ENCODE measurements at places on chromosomes 7 and 10.

DNA sequence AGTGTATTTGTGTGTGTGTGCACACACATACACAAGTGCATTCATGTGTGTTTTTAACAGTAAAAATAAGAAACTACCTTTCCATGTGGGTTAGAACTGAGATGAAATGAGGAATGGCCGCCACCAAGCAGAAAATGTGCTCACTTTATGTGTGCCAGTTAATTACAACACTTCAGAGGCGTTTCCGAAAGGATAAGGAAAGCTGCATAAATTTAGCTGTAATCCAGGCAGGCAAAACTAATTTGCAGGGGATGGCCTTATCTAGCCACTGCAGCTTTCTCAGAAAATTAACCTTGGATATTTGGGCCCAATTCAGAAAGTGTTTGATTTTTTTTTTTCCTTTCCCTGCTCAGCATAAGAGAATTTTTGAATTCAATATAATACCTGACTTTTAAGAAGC is 328.8 kb upstream of the PHF14 start:
- DNase-seq: no peak

- DNase-seq: no peak
These were observed 98.3 kb upstream of the SEC61G start for GRCh38 chr7:54857294-54857693.

GRCh38 chr7:130458257-130458656 is 17.4 kb upstream of the CEP41 start:
- DNase-seq: no peak

DNA sequence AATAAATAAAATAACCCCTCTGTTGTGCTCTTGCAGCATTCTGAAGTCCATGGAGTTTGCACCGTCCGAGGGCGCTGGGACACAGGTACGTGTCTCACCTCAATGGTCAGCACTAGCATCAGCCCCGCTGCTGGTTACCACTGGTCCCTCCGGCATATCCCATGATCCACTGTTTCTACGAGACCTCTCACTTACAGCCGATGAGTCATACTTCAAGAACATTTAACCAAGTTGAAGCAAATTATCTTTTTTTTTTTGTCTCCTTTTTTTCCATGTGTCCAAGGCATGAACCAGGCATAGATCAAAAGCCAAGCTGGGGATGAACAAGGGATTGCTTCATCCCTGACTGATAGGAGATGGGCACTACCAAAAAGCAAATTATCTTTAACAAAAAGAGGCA is 92.9 kb upstream of the SH2B2 start:
- peak; percentile 14 for DNase-seq

GRCh38 chr10:70357565-70357964 is 24.9 kb downstream of the LRRC20 start:
- DNase-seq: peak; percentile 53

DNA sequence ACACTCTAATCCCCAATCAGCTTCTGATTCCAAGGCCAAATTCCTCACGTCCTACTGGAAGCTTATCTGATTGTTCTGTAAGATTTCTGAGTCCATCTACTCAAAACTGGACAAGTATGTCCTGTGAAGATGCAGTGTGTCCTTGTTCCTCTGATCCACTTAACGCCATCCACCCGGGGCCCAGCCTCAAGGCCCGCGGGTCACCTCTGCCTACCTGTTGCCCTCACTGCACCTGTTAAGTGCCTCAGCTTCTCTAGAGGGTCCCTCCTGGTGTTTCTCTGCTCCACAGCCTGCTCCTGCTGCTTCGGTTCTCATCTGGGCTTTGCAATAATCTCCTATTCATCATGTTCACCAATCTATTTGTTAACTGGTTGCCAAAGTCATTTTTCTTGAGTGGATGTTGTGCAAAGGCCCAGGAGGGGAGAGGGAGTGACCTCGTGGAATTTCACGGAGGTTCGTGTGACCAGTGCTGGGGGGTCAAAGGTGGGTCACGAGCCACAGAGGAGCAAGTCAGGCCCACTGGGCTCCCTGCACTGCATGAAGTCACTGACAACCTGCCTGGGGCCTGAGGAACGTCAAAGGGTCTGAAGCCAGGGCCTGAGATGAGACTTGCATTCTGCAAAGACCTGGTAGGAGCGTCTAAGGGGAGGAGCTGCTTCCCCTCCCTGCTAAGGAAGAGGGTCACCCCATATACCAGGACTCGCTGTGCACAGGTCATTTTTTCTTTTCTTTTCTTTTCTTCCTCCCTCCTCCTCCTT is 338.1 kb downstream of the WDR37 start:
- no peak for DNase-seq

- DNase-seq: peak; percentile 10
These were observed 16.5 kb downstream of the SLK start for GRCh38 chr10:103983367-103983911.

GRCh38 chr10:133378251-133379096 is 588 bp upstream of the PAOX start:
- DNase-seq: peak; percentile 74

GRCh38 chr7:104327534-104327933 is 869 bp upstream of the LHFPL3 start:
- DNase-seq: no peak

- DNase-seq: no peak
These were observed 1.9 kb downstream of the TBXAS1 start for GRCh38 chr7:139830782-139831501.

DNA sequence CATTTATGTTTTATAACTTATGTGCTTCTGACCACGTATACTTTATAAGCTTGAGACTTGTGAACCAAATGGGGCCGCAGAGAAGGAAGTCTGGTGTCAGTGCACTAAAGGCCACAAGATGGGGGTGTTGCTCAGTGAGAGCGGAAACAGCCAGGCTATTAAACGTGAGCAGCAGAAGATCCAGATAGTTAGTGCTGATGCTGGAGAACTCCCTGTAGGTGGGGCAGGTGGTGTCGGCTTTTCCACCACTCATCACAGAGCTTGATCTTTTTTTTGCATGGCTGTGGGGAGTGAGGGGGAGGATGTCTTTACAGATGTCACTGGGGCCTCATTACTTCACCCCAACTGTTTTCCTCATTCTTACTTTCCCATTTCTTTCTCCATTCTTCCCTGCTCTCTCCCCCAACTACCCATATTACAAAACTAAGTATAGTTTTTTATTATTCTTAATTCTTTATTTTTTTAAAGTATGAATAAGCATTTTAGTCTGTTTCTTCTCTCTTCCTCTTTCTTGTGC is 34.7 kb downstream of the ACADSB start:
- peak; percentile 76 for DNase-seq

GRCh38 chr10:89644691-89644966 is 413 bp downstream of the PANK1 start:
- no peak for DNase-seq

GRCh38 chr7:47544416-47544815 is 37.5 kb downstream of the TNS3 start:
- no peak for DNase-seq

DNA sequence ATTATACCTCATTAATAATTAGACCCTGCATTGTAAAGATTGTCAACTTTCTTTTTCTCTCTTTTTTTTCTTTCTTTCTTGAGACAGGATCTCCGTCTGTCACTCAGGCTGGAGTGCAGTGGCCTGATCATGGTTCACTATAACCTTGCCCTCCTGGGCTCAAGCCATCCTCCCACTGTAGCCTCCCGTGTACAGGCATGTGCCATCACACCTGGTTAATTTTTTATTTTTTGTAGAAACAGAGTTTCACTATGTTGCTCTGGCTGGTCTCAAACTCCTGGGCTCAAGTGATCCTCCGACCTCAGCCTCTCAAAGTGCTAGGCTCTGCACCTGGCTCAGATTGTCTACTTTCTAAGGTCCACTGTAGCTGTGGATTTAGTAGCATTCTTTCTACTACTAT is 50.7 kb downstream of the MDFIC start:
- DNase-seq: no peak

DNA sequence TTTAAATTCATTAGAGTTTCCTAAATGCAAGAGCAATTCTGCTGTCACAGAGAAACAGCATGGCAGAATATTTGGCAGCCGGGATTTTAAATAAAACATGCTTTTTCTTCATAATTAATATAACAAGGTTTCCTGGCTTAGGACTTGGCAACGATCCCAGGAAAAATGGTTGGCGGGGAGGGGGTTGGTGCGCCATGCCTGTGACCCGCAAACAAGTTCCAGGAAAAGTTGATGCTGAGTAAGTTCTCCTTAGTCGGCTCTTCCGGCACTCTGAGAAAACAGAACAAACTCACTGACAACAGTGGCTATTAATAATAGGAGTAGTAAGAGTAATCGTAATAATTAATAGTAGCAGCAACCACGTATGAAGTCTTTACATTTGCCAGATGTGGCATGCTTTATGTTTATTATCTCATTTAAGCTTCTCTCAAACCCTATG is 4.6 kb downstream of the HABP2 start:
- DNase-seq: no peak

DNA sequence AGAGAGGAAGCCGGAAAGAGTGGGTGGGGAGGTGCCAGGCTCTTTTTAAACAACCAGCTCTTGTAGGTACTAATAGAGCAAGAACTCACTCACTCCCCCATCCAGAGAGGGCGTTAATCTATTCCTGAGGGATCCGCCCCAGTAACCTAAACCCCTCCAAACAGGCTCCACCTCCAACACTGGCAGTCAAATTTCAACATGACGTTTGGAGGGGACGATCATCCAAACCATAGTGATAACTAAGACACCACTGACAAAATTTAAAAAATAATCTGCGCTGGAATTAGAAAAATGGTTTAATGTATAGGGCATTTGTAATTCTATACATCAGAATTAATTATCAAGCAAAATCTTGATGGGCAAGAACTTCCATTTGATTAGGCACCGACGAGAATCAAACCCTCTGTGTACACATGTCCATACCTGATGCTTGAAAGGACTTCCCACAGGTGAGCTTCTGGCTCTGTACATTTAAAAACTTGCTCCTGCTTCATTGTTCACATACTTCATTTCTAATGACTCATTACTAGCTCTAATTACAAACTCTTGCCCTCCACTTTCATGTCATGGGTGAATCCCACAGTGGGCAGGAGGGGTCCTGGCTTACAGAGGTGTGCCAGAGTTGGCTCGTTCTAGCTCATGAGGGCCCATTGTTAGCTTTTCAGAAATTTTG is 20.6 kb upstream of the KDM7A start:
- no peak for DNase-seq

GRCh38 chr10:77782328-77783061 is 144.1 kb downstream of the DLG5 start:
- DNase-seq: no peak

Data from GM23248 (cell line).